ENCODE measurements at places on chromosomes 6 and 20. TPM values are rescaled to one million over a fixed set of nuclear protein-coding genes. Genes with fewer than 3 reads are reported as not detected.

ECT2L gene
- not detected for total RNA-seq

SEMG1 gene
- total RNA-seq = not detected

RSPH9 gene
- total RNA-seq = not detected

GMEB2 gene
- 20.0 TPM for total RNA-seq

TSPO2 gene
- not detected for total RNA-seq

DDX27 gene
- 39.1 TPM for total RNA-seq

GRCh38 chr20:53623454-53624211 lies 30.0 kb upstream of the ZNF217 start:
- peak; percentile 43 for DNase-seq

- no peak for DNase-seq
Measured at GRCh38 chr6:79353226-79353625, 118.7 kb upstream of the HMGN3 start.

DNA sequence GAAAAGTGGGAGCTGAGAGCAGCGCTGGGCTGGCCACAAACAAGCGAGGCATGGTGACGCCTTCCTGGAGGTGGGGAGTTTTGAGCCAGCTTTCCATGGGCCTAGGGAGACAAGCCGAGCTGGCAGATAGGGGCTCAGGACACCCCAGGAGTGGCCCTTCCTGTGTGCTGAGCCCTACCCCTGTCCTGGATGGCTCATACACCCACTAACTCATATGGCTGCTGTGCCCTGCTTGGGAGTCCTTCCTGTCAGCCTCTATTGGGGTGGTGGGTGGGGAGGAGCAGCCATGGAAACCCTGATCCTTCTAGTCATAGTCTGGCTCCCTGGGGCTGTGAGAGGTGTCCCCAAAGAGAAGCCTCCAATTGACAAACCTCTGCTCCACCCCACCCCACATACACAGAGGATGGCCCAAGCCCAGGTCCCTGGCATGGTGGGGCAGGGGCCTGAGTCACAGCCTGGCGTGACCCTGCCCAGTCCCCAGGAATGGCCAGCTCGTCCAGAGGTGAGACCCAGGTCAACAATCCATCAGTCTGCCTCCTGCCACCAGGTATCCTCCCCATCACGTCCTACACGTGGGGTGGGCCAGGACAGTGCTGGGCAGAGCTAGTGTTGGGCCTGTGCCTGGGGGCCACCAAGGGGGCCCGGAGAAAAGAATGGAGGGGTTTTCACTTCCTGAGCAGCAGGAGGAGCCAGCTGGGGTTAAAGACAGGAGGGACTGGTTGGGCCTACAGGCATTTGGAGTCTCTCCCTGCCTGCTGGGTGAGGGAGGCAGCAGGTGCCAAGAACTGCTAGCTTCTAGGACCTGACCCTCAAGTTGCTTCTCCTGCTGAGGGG lies 52.2 kb downstream of the MRPL14 start:
- DNase-seq = no peak

- no peak for DNase-seq
Measured at GRCh38 chr6:150877928-150878327, 12.4 kb downstream of the MTHFD1L start.

DNA sequence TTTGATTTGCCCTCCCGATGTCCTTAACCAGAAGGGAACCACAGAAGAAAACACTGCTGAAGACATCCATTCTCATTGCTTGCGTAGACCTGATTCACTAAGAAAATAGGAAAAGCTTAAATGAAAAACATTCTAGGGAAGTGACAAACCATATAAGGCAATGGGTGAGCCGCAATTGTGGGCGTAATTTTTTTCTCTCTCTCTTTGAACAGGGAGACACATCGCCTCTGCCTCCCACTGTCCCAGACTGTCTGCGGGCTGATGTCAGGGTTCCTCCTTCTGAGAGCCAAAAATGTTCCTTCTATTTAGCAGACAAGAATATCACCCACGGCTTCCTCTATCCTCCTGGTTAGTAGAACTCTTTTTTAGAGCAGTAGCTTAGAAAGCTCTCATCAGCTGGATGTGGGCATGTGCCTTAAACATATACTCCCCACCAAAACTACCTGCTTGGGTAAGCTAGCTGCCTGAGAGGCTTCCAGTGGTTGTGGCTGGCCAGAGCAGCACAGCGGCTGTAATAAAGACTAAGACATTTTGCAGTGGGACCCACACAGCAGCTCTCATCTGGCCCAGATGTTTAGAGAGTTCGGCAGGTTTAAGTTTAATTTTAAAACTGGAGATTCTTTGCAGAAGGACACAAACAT lies 22.7 kb upstream of the CTAGE9 start:
- DNase-seq = no peak

- DNase-seq = no peak
Measured at GRCh38 chr6:137269347-137269746, 50.2 kb upstream of the IFNGR1 start.

GRCh38 chr6:86581833-86582232 lies 355.5 kb upstream of the HTR1E start:
- DNase-seq = no peak

DNA sequence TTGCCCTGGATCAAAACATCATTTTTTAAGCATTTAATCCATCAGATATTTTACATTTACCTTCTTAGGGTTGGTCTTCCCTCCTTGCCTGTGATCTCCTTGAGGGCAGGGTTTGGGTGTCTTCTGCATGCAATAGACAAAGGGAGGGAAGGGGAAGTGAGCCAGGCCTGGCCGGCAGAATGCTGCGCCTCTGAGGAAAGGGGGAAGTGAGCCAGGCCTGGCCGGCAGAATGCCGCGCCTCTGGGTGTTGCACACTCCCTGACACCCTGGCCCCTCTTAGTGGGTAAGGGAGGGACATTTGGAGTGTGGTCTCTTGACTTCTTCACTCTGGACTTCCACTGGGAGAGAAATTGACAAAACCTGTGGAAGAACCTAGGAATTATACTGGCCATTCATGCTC lies 12.4 kb downstream of the PSMF1 start:
- DNase-seq = no peak

- DNase-seq = no peak
Measured at GRCh38 chr20:41407607-41408006, 41.0 kb upstream of the EMILIN3 start.

Data from activated CD4-positive, alpha-beta T cell treated with anti-CD3 and anti-CD28 coated beads, Interleukin-2, amount 10 ng/mL, durations not matched to agents 7 days and 5 days (primary cell).